ENCODE measurements at places on chromosomes 7 and 10.

GRCh38 chr7:130151591-130152492 lies 53.4 kb downstream of the TMEM209 start:
- no peak for DNase-seq

GRCh38 chr7:17274551-17275245 lies 23.8 kb upstream of the AHR start:
- no peak for DNase-seq

DNA sequence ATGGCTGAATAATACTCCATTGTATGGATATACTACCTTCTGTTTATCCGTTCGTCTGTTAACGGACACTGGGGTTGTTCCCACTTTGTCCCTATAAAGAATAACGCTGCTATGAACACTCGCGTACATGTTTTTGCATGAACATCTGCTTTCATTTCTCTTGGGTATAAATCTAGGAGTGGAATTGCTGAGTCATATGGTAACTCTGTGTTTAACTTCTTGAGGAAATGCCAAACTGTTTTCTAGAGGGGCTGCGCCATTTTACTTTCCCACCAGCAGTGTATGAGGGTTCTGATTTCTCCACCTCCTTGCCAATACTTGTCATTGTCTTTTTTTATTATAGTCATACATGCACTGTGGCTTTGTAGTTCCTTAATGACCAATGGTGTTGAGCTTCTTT lies 20.6 kb upstream of the RASSF4 start:
- no peak for DNase-seq

GRCh38 chr7:41824284-41824683 lies 121.4 kb upstream of the INHBA start:
- no peak for DNase-seq

DNA sequence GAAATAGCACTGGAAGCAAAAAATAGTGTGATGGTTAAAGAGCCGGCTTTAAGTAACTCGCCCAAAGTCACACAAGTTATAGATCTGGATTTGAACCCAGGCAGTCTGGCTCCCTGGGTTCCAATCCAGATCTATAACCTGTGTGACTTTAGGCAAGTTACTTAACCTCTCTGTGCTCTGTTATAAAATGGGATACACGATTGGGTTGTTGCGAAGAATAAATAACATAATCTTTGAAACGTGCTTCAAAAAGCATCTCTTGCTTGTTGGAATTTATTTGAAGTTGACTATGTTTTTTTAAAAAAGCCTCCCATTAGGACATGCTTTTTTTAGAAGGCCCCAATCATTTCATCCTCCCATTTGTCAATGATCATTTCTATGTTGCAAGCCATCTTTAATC lies 3.5 kb upstream of the LCOR start:
- DNase-seq: no peak
